ENCODE measurements at places on chromosomes 5 and 9.

DNA sequence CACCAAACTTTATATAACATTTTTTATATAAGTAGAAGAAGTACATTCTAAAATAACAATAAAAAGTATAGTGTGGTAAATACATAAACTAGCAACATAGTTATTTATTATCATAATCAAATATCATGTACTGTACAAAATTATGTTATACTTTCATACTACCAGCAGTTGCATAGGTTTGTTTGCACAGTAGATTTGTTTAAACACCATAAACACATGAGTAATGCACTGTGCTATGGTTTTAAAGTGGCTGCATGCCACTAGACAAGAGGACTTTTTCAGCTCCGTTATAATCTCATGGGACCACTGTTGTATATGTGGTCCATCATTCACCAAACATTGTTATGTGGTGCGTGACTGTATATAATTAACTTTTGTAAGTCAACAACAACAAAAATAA, 137.6 kb downstream of the DRD1 start:
- no peak for DNase-seq

GRCh38 chr9:76502746-76503145, 43.8 kb downstream of the GCNT1 start:
- DNase-seq = no peak

DNA sequence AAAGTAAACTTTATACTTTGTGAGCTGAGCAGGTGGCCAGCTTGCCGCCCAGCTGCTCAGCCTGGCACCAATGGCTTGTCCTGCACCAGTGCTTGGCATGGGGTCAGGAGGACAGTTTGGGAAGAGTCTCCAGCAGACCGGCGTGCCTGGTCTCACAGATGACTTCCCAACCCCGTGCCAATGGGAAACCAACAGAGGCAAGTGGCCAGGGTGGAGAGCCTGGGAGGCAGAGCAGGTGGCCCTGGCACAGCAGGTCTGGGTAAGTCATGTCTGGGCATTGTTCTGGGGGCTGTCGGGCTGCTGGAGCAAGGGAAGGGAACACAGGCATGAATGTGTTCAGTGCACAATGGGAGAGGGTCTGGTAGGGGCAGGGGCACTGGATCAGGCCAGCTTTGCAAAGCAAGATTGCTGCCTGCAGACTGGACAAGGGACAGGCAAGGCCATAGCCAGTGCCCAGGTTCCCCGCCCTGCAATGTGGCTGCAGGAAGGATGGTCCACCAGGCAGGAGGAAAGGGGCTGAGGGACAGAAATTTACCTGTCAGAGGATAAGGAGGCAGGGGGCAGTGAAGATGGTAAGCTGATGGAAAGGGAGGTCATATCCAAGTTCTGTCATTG, 76.2 kb upstream of the ALDH1B1 start:
- no peak for DNase-seq

DNA sequence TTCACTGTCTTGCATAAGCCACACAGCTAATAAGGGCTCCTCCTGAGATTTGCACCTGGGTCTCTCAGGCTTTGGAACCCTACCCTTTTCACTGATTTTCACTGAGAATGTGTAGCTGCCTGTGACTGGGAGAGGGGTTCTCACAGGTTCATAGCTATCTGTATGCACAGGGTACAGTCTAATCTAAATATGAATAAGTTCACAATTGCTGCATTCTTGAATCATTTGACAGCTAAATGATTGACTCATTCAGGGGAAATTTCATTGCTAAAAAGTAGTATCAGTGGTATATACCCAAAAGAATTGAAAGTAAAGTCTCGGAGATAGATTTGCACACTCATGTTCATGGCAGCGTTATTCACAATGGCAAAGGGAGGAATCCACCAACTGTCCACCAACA, 140.7 kb downstream of the BOD1 start:
- DNase-seq = no peak

- DNase-seq = no peak
Measured at GRCh38 chr9:109289186-109289585, 31.7 kb downstream of the EPB41L4B start.

DNA sequence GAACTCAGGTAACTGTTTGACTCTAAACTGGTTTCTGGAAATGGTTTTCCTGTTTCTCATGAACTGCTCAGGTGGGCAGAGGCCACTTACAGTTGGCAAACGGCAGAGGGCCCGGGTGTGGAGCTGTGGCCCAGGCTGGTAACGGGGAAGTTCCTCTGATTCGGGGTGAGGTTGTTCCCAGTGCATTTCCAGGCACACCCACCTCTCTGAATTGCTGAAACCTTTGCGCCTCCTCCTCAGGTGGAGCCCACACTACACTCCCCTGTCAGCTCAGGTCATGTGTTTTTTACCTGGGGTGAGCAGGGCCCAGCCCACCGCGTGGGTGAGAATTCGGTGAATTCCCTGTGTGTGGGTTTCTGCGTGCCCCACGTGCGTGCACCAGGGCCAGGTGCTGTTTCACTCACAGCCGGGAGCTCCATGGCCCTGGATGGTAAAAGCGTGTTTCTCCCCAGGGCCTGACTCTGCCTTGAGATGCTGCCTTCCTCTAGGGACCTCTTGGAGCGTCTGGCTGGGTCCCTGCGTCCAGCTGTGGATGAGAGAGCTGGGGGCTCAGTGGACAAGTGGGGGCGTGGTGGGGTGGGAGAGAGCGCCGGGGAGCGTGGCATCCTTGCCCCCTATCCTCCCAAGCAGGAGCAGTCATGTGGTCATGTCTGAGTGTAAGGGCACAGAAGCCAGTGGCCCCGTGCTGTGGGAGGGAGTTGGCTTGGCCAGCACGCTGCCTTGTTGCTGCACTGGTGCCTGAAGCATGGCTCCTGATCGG, 33.5 kb upstream of the LPCAT1 start:
- no peak for DNase-seq
